Spleen (tissue), 13 donors: ENCODE measurements at places on chromosomes 1 and 21. TPM values are rescaled to one million over a fixed set of nuclear protein-coding genes. Genes with fewer than 3 reads are reported as not detected.

The VHLL gene
- not detected for total RNA-seq

The FMO3 gene
- total RNA-seq = 1.0 TPM

The LHX8 gene
- not detected for total RNA-seq

The GJA9 gene
- not detected for total RNA-seq

The SPATA21 gene
- total RNA-seq = not detected

The NCDN gene
- total RNA-seq = 18.2 TPM

The KCNE1 gene
- total RNA-seq = 12.1 TPM

The PYHIN1 gene
- 28.9 TPM for total RNA-seq

The CDK18 gene
- total RNA-seq = 16.5 TPM

The OR10J1 gene
- total RNA-seq = not detected

The BRINP2 gene
- 0.51 TPM for total RNA-seq

The MYBPH gene
- not detected for total RNA-seq

The SIPA1L2 gene
- total RNA-seq = 36.0 TPM

The LIPI gene
- total RNA-seq = not detected

The BTBD8 gene
- total RNA-seq = 4.0 TPM

The ECM1 gene
- total RNA-seq = 11.1 TPM

The RIMS3 gene
- 2.4 TPM for total RNA-seq

The ZSWIM5 gene
- 2.4 TPM for total RNA-seq

The RNF207 gene
- 4.4 TPM for total RNA-seq

The RNF186 gene
- total RNA-seq = not detected

The UBAP2L gene
- 134 TPM for total RNA-seq

The OR10J4 gene
- total RNA-seq = not detected

The IGFN1 gene
- not detected for total RNA-seq

The NPHS2 gene
- total RNA-seq = not detected

The LDLRAD1 gene
- total RNA-seq = not detected

The FAM177B gene
- total RNA-seq = 7.0 TPM

The RPTN gene
- total RNA-seq = not detected

The TRPM2 gene
- 31.8 TPM for total RNA-seq

The GBP2 gene
- 105 TPM for total RNA-seq

The FBLIM1 gene
- total RNA-seq = 37.9 TPM

The DDX20 gene
- total RNA-seq = 12.5 TPM

The KCNQ4 gene
- total RNA-seq = 0.39 TPM

The WNT4 gene
- 0.20 TPM for total RNA-seq

The TDRD5 gene
- total RNA-seq = 0.14 TPM

The BCL2L15 gene
- 2.2 TPM for total RNA-seq

The CELA2B gene
- total RNA-seq = not detected

The KIF17 gene
- 15.4 TPM for total RNA-seq

The TMEM82 gene
- total RNA-seq = not detected

The ETS2 gene
- total RNA-seq = 341 TPM
